ENCODE measurements at places on chromosomes 4 and X.
A peak's percentile ranks its signal among the peaks of the same experiment; 100 is the strongest.

GRCh38 chr4:121784975-121785374 is 16.1 kb upstream of the EXOSC9 start:
- no peak for DNase-seq

DNA sequence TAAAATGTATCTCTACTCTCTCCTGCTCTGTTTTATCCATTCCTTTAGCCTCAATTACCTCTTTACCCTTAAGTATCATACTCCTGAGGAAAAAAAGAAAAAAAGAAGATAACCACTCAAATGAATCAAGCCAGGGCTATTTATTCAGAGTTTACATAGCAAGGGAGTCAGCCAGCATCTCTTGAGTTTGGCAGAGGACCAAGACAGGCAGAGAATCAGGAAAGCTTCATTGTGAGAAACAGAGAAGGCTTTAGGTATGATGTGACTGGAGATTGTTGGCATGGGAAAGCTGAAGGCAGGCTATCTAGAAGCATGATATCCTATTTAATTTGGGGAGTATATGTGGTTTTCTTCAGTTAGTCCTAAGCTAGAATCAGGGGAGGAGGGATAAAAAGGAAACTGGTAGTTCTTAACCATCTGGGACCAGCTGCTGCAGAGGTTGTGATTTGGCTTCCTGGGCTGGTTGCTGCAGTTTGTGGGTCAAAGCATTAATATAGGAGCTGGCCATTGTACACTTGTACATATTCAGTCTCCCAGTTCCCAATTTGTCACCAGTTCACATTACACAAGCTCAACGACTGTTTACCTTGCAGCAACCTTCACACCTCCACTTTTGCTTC is 11.2 kb downstream of the APELA start:
- no peak for DNase-seq

DNA sequence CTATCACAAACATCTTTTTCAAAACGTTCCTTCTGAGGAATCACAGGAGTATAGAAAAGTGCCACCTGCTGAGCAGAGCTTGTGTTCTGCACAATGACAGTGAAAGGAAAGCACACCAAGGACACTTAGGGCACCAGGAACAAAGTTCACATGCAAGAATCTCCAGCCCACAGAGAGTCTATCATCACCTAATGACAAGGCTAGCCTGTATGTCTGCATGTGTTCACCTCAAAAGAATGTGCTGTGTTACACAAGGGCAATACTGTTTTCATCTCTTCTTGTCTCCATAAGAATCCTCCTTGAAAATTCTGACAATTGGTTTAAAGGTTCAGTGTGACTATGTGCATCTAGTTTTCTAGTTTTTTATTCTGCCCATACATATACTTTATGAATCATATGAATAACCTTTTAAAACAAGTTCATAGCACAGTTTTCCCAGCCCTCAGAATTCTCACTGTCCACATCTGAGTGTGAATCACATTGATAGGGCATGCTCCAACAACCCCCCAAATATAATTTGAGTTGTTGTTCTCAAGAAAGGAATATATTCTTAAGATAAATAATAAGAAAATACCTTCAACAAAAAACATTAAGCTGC is 118.0 kb downstream of the PWWP3B start:
- DNase-seq, result no peak

DNA sequence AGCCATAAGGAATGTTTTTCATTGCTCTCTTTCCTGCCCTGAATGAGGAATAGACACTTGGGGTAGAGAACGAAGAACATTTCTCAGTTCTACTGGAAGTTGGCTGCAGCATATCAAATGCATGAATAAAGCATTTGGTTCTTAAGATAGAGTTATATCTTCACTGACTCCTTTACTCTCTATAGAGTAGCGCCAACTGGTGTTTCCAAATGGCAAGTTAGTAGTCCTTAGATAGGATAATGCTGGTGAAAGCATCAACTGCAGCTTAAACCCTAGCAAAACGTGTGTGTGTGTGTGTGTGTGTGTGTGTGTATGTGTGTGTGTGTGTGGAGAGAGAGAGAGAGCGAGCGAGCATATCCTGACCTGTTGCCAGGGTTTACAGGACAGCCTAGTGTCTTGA is 62.2 kb upstream of the FRMPD4 start:
- DNase-seq, result no peak

DNA sequence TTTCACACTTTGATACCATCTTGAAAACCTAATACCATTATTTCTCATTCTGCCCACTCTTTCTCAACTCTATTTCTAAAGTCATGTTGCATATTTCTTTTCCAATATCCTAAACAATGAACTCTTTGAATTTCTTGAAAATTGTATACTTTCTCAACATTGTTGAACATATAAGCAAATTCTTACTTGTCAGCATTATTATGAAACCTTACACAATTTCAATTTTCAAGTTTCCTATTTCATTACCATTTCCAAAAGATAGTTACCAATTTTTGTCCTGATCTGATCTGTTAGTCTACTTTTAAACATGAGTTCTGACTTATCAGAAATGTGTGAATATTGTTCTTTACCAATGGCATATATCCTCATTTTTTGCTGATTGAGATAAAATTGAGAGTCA is 806.3 kb upstream of the IGFBP7 start:
- no peak for DNase-seq

GRCh38 chr4:107863416-107863815 is 38.7 kb downstream of the SGMS2 start:
- DNase-seq, result no peak

- DNase-seq, result no peak
Measured at GRCh38 chr4:115923152-115923551, 809.7 kb upstream of the NDST4 start.

GRCh38 chr4:81724925-81725329 is 253.2 kb upstream of the RASGEF1B start:
- DNase-seq, result peak; percentile 57
